ENCODE measurements at places on chromosomes 11 and 22.

GRCh38 chr11:26608507-26609146, 36.6 kb upstream of the MUC15 start:
- no peak for DNase-seq

- DNase-seq, result no peak
Observed at GRCh38 chr11:103936059-103936458, 100.4 kb upstream of the DDI1 start.

DNA sequence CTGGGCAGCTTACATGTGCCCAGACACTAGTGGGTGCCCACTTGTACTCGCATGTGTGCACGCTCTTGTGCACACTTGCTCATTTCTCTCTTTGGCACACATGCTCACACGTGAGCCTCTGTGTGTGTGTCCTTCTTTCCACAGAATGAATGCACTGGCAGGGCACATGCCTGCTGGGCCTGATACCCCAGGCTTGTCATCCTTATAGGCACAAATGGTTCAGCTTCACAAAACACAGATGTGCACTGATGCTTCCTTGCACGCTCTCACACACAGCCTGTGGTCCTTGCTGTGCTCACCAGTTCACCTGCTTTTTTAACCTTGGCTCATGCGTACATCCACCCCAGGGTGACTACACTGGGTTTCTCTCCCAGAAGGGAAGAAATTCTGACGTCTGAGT, 174.8 kb downstream of the BUD13 start:
- no peak for DNase-seq

DNA sequence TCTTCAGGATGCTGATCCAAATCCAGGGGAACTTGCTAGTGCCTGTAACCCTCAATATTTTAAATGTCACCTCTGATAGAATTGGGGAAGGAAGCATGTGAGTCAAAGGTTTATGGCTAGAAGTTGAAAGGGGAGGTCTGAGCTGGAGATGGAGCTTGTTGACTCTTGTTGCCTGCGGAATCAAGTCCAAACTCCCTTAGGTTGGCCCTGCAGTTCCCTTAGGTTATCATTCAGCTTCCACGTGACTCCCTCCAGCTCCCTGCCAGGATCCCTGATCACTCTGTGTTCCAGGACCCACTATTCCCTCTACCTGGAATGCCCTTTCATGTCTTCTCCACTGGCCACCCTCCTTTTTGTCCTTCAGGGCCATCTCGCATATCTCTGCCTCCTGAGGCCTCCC, 26.2 kb upstream of the LIPT2 start:
- no peak for DNase-seq

DNA sequence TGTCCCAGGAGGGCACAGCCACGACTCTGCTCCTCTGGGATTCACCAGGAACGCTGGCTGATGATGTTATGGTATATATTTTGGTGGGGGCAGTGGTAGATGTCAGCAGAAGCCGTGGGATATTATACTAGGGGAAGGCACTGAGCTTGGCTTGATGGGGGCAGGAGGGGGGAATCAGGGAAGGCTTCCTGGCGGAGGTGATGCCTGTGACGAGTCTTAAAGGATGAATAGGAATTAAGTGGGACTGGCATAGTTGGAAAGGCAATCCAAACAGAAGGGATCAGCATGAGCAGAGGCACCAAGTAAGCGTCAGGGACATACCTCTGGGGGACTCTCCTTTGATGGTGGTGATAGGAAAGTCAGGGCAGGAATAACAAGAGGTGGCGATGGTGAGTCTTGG, 47.6 kb downstream of the TP53I11 start:
- DNase-seq, result no peak

DNA sequence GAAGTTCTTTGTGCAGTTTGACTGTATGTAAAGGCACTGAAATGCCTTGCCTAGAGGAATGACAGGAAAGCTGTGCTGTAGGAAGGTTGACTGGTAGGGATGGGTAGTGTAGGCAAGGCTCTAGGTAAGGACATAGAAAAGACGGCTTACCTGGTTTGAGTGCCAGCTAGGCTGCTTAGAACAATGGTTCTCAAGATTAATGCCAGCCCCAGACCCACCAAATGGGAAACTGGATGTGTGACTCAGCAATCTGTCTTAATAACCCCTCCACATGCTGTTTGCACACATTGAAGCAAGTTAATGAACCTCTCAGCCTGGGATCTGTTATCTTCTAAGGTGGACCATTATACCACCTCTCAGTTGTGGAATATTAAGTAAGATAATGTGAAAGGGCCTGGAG, 3.7 kb downstream of the RPS3 start:
- DNase-seq, result no peak

GRCh38 chr22:40444178-40444831, 73.9 kb downstream of the SGSM3 start:
- no peak for DNase-seq

GRCh38 chr11:47202576-47202975, 12.2 kb upstream of the DDB2 start:
- no peak for DNase-seq

DNA sequence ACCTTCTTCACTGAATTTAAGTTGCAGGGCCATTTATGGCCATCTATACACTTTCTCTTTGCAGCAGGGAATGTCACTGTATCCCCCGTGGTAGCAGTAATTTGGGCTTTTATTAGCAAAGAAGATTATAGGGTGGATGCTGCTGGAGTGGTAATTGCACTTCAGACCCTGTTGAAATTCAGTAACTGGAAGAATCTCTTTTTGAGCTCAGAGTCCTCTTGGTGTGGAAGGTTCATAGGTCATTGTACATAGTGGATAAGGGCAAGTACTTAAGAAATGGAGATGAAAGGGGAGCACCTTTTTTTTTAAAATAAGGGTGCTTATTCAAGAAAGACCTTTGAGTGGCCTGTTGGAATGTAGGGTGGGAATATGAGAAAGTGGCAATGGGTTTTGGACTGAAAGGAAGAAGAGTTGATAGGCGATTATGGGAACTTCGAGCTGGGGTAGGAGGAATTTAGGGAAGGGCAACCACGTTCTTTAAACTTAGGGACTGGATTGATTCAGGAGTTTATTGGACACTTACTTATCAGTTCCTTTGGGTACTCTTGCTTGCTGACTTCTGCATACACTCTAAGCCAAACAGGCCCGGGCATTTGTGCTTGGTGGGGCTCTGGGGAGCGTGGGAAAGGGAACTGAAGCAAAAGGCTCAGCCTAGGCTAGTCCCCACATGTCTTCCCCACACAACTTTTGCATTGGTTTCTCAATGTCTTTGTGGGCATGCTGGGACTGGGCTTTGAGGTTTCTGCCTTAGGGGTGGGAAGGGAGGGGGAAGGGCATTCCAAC, 26.5 kb downstream of the CTNND1 start:
- no peak for DNase-seq

DNA sequence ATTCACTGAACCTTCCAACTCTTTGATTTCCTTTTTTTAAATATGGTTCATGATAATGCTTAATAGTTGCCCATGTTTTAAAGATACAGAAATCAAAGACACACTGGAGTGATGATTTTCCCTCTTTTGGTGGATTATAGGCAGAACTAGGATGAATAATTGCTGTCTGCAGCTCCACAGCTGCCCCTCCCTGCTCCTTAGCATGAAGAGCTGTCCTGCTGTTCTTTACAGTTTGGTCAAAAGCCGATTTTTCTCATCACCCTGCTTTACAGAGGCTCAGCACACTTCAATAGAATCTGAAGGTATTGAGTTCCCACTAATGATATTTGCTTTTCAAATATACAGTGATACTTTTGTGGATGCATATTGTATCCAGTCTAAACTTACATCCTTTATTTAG, 202.6 kb downstream of the AASDHPPT start:
- DNase-seq, result no peak

DNA sequence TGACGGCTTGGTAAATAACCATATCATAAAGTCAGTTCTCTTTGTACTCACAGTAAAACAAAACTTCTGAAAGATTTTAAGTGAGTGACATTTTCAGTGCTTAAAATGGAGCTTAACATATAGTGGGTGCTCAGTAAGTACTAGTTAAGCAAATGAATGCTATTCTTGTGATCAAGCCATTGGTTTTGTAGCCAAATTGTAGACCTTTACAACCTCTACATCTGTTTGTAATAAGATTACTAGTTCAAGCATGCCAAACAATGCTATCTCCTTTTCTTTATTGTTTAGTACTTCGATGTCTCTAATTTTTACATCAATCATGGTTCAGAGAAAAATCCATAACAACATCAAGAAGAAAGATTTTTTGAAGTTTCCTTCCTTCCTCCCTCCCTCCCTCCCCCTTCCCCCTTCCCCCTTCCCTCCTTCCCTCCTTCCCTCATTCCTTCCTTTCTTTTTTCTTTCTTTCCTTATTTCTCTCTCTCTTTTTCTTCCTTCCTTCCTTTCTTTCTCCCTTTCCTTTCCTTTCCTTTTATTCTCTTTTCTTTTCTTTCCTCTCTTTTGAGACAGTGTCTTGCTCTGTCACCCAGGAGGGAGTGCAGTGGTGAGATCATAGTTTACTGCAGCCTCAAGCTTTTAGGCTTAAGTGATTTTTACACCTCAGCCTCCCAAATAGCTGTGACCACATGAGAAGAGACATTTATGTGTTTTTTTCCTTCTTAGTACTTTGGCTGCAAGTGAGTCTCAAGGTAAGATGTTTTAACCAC, 5.7 kb upstream of the OR51B4 start:
- DNase-seq, result no peak

DNA sequence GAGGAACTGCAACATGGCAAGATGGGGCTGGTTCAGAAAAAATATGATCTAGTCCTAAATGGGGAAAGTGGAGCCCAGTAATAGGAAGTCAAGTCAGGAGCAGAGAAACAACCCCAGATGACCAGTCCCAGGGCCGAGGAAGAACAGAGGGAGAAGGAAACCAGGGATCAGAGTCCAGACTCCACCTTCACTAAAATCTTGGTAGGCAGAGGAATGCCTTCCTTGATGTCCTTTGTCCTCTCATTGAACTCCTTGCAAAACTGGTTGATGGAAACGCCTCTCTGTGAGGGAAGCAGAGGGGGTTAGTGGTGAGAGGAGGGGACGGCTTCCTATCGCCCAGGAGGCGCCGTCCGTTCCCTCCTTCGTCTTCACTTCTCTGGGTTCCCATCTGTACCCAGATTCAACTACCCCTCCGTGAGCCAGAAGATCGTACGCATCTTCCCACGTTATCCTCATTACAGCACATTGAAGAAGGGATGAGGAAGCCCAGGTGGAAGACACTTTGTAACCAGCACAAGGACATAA, 607 bp downstream of the MRPL11 start:
- no peak for DNase-seq

GRCh38 chr22:40651057-40651456, 14.5 kb upstream of the MRTFA start:
- DNase-seq, result no peak

DNA sequence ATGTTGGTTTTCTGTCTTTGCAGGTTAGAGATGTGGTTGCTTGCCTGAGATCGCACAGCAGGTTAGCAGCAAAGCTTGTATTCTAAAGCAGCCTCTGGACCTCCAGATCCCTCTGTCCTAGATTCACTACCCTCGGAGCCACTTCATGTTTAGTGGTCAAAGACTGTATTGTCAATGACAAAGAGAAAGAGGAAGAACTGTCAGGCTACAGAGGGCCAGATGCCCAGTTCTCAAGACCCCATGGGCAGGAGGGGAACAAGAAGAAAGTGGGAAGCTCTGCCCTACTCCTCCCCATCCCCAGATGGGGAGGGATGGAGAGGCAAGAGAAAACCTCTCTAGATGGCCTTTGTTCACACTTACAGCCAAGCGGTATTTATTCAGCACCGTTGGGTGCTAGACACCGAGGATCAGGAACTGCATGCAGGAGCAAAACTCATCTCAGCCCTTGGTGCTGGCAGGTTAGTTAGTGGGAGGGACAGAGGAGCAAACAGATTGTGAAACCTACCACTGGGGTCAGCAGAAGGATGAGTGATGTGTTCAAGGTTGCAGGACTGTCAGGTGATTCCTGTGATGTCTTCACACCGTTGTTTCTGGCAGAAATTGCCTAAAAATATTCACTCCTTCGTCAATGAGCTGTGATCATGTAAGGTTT, 38.3 kb upstream of the PTPRJ start:
- DNase-seq, result no peak

DNA sequence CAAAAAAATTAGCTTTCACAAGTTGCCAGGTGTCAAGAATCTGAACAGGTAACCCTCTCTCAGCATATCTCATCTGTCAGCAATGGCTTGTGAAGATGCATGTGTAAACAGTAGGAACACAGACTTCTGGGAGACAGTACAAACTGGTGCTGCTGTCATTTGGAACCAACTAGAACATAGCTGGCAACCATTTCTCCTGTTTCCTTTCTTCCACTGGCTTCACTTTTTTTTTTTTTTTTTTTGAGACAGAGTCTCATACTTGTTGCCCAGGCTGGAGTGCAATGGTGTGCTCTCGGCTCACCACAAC, 2.1 kb upstream of the PIK3C2A start:
- DNase-seq, result no peak

GRCh38 chr22:49956418-49956770, 4.2 kb upstream of the PIM3 start:
- no peak for DNase-seq

Data from CMK (cell line).